NT2/D1 (cell line): ENCODE measurements at places on chromosomes 5 and 9.
A peak's percentile ranks its signal among the peaks of the same experiment; 100 is the strongest.

- DNase-seq, result no peak
Measured at GRCh38 chr9:36441966-36442365, 41.9 kb upstream of the RNF38 start.

- DNase-seq, result no peak
Measured at GRCh38 chr5:159605585-159605984, 275.3 kb upstream of the IL12B start.

DNA sequence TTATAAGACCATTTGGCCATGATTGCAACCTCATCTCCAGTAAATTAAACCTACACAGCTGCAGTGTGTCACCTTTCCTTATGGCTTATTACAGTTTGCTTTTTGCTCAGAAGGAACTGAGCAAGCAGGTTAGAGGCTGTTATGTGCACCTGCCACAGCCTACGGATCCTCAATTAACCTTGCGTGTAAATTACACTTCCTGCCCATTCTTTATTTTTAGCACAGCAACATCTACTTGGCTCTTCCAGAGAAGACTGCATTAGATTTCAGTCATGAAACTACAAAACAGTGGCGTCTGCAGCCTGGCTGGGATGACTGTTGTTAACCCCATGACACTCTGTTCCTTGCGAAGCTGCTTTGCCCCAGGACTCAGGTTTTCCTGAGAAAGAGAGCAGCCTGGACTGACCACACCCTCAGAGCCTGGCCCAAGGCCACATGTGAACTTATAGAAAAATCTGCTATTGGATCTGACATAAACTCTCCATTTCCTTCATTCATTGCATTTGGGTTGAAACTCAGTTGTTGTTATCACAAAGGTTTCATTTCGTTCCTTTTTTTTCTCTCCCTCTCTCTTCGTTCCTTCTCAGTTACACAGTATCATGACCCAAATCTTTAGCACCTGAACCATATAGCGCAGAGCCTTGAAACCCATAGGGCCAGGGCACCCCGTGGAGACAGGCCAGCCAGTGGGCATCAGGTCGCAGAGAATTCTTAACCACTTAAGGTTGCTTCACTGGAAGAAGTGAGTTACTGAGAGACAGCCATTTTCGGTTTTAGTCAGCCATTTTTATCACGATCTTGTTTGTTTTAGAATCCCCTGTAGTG is 138.6 kb downstream of the PALM2AKAP2 start:
- DNase-seq, result no peak

DNA sequence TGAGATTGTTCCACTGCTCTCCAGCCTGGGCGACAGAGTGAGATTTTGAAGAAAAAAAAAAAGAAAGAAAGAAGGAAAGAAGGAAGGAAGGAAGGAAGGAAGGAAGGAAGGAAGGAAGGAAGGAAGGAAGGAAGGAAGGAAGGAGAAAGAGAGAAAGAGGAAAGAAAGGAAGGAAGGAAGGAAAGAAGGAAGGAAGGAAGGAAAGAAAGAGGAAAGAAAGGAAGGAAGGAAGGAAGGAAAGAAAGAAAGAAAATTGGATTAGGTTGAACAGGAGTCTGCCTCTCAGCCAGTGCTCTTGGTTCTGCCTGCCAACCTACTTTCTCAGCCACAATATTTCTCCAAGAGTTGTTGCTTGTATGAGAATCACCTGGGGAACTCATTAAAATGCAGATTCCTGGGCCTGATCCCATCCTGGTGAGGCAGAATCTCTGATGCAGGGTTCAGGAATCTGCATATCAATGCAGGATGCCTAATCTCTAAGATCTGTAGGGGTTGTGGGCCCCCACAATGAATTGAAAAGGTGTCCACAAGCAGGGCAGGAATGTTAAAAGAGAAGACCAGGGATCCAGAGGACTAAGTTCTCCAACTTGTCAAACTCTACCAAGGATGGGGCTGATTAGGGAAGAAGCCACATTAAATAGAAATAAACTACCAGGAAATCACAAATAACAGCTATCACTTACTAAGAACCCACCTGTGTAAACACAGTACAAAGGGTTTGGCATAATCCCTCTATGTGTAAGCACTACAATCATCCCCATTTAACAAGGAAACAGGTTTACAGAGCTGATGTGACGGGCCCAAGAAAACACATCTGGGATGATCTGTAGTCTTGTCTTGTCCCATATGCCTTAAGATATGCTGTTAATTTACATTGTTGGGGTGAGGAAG is 23.4 kb upstream of the GALNT10 start:
- peak; percentile 47 for DNase-seq

GRCh38 chr5:161546470-161547301 is at the start of gene GABRB2:
Gene GABRB2, minus strand, starts transcription at chr5:161546725. Its CDS starts 82 bp downstream, at chr5:161546643.
- no peak for DNase-seq

- DNase-seq, result no peak
Measured at GRCh38 chr9:15113288-15113687, 193.7 kb downstream of the TTC39B start.

DNA sequence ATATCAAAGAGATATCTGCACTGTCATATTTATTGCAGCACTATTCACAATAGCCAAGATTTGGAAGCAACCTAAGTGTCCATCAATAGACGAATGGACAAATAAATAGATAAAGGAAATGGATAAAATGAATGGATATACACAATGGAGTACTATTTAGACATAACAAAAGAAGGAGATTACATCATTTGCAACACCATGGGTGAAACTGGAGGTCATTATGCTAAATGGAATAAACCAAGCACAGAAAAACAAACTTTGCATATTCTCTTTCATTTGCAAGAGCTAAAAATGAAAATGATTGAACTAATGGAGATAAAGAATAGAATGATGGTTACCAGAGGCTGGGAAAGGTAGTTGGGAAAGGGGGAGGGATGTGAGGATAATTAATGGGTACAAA is 155.0 kb upstream of the PTGER4 start:
- no peak for DNase-seq

- DNase-seq, result no peak
Measured at GRCh38 chr9:33809506-33809905, 7.5 kb upstream of the UBE2R2 start.

DNA sequence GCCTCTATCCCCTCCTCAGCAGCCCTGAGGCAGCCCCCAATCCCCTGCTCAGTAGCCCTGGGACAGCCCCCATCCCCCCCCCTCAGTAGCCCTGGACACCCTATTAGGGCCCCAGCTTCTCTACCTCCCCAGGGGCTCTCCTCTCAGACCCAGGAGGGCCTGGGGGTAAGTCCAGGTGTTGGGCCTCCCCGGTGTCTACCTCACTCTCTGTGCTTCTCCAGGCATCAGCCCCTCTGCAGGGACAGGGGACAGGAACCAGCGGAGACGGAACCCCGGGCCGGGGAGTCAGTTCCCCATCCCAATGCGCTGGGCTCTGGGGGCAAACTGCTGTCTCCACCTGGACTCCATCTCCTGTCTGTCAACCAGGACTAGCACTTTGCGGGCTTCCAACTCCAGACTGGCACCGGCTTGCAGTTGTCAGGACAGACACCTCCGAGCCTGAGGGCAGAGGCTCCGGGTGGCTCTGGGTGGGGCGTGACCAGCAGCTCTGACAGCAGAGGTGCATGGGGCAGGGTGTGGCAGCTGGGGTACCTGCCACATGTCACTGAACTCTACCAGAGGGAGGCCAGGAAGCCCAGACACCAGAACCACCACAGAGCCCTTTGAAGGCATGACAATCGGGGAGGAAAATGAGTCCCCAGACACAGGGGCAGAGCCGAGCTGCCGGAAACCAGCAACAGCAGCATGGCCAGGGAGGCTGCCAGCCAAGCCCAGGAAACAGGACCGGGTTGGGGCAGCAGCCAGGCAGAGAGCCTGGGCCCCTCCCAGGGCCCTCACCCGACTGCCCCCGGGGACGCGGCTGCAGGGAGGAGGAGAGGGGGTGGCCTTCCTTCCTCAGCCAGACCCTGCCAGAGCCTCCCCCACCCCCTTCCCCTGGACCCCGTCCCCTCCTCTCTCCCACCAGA is 17.7 kb upstream of the UBAC1 start:
- no peak for DNase-seq

GRCh38 chr5:32842813-32843530 is 131.9 kb downstream of the NPR3 start:
- no peak for DNase-seq

GRCh38 chr5:150647275-150648251 is 7.1 kb downstream of the SYNPO start:
- no peak for DNase-seq

- DNase-seq, result peak; percentile 63
Measured at GRCh38 chr5:154520861-154521453, 42.9 kb upstream of the HAND1 start.

- DNase-seq, result no peak
Measured at GRCh38 chr5:138538943-138539627, 4.0 kb downstream of the ETF1 start.

DNA sequence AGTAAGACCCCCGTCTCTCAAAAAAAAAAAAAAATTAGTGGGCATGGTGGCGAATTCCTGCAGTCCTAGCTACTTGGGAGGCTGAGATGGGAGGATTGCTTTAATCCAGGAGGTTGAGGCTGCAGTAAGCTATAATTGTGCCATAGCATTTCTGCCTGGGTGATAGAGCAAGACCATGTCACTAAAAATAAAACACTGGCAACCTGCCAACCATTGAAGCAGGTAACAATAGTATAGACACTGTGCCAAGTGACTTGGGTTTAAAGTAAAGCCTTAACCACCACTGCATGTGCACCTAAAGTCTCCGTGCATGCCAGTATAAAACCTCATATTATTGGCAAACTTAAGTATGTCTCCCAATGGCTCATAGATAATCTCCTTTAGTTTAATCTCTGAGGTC is 3.4 kb upstream of the APBA1 start:
- no peak for DNase-seq

GRCh38 chr5:144142824-144143162 is 27.7 kb downstream of the YIPF5 start:
- no peak for DNase-seq

- DNase-seq, result no peak
Measured at GRCh38 chr5:111914966-111915636, 158.1 kb upstream of the NREP start.

DNA sequence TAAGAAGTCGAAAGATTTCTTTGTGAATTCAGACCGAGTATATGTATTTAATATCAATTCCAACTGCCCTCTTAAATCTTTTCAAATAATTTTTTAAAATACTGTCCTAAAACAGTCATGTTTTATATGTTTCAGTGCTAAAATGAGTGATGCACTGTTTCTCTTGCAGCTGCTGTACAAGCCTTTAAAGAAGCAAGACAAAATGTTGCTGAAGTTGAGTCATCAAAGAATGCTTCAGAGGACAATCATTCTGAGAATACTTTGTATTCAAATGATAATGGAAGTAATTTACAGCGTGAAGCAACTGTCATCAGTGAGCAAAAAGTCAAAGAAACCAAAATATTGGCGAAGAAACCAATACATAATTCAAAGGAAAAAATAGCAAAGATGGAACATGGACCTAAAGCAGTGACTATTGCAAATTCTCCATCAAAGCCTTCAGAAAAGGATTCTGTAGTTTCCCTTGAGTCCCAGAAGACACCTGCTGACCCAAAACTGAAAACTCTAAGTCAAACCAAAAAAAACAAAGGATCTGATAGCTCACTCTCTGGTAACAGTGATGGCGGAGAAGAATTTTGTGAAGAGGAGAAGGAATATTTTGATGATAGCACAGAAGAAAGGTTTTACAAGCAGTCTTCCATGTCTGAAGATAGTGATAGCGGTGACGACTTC is 58.0 kb downstream of the LOX start:
- no peak for DNase-seq

DNA sequence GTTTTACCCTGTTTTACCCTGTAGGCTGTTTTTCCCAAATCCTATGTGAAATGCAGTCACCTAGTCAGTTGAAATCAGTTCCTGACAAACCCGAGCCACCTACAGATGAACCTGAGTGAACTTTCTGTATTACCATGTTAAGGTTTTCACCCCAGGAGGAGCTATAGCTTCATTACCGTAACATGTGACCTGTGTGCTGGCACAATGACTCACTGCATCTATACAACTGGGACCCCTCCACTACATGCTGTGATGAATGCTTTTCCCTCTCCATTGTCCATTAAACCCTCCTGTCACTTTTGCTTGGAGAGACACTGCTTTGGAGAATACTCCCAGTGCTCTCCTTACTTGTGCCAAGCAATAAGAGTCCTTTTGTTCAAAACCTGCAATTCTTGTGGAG is 1974.8 kb downstream of the EFNA5 start:
- no peak for DNase-seq

- DNase-seq, result no peak
Measured at GRCh38 chr9:133004999-133005760, 25.6 kb upstream of the GTF3C5 start.

- no peak for DNase-seq
Measured at GRCh38 chr9:104984948-104985347, 57.0 kb upstream of the ABCA1 start.

DNA sequence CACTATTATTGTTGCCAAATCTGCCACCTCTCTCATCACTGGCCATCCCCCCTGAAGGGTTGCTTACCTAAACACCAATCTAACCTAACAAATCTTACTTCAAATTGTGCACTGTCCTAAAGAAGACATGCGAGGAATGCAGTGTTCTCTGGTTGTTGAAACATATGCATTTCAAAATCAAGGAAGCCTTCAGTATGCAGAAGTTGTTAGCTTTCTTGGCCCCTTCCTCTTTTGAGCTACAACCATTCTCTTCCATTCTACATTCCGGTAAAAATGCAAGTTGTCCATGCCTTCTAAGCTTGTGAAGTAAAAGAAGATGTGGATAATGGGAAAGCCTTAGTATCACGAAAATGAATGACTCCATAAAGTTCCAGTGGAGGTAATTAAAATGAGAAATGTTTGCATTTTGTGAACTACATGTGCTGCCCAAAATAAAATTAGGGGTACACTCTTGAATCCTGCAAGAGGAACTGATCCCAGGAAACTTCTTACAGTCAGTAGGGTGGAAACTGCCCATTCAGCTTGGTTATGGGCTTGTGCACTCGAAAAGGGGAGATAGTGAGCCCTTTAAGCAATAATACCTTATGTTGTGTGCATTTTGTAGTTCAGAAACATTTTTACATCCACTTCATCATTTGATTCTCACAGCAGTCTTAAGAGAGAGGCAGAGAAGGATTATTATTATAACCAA is 77.6 kb upstream of the ADRB2 start:
- DNase-seq, result no peak

DNA sequence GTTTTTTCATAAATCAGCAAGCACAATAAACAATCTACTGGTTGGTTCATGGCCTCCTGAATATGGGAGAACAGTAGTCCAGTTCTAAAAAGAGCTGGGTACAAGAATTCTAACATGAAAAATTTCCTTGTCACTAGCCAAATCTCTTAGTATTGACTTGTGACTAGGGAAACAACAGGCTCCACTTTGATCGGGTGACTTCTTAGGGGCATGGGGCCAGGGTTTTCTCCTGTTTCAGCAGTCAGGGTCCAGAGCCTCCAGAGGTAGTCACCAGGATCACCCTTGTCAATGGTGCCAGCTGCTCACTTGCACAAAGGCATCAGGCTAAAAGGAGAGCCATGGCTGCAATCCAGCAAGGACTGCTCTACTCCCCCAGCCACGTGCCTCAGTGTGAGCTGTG is 38.1 kb downstream of the LPAR1 start:
- no peak for DNase-seq

DNA sequence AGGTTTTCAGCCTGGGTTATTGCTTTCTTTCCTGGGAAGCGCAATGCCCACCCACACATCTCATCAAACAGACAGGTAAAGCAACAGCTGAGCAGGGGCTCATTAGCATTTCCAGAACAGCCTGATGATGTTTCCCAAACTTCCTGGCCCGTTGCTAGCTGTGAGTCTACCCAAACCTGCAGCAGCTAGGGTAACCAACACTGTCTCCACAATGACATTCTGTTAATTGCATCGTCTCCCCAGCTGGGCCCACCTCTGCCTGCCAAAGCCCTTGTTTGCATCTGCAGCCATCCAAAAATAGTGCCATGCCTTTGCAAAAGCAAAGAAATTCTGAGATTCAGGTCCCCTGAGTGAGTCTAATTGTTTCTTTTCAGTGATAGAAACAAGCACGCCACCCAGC is 273.0 kb downstream of the MED10 start:
- no peak for DNase-seq

- DNase-seq, result no peak
Measured at GRCh38 chr9:127133739-127134167, 11.3 kb upstream of the ANGPTL2 start.
